B cell (primary cell): ENCODE measurements at places on chromosomes 11 and 22. TPM values are rescaled to one million over a fixed set of nuclear protein-coding genes. Genes with fewer than 3 reads are reported as not detected.

GRCh38 chr11:92859156-92859690 lies 110.2 kb upstream of the MTNR1B start:
- H3K27me3 ChIP-seq = no peaks in the 10 kb centered on the region
- DNase-seq = no peak
- H3K27ac ChIP-seq = no peak overlapping the region
- no peaks in the 10 kb centered on the region for H3K4me1 ChIP-seq
- no peak overlapping the region for H3K4me3 ChIP-seq
- H3K36me3 ChIP-seq = no peaks in the 10 kb centered on the region

DNA sequence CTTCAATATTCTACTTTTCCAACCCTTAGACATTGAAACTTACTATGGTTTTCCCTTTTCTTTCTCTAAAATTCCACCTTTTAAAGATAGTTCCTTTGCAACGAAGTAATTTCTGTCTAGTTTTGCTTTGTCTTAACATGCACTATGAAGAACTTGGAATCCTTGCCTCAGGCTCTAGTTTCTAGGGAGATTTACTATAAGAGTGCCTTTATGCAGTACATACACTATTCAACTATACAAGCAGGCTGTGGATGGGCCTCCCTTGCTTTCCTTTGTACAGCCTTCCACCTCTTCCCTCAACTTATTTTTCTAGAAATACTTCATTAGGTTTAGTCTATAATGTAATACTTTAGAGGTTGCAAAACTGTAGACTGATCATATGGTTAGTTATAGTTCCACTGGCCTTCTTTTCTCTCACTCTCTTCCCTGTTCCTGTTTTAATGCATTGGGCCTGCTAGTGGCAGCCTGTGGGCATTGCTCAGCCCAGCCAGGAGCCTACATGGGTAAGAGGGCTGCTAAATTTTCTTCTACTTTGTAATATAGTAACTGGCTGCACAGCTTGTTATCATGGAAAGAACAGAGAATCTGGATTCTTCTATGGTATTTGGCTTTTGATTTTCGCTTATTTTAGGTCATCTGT lies 100.2 kb downstream of the C11orf87 start:
- H3K4me3 ChIP-seq = no peak overlapping the region
- no peaks in the 10 kb centered on the region for H3K36me3 ChIP-seq
- H3K4me1 ChIP-seq = no peaks in the 10 kb centered on the region
- no peaks in the 10 kb centered on the region for H3K27me3 ChIP-seq

DNA sequence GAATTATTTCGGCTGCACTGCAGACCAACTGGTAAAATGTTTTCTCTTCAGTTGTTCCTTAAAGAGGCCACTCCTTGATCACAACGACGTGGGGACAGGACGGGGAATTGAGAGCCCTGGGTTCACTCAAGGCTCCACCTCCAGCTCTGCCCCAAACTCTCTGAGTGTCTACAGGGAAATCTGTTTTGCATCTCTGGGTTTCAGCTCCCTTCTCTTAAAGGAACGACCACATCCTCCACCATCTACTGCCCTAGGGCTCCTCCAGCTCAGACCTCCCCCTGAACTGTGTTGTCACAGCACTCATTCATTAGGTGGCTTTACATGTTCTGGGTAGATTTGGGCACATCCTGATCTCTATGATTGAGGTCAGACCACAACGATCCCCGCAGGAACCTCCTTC lies 5.1 kb upstream of the PPFIA1 start:
- H3K27me3 ChIP-seq = peaks cover 13% of the 10 kb centered on the region
- no peaks in the 10 kb centered on the region for H3K36me3 ChIP-seq
- peaks cover 6% of the 10 kb centered on the region for H3K4me1 ChIP-seq
- DNase-seq = no peak

DNA sequence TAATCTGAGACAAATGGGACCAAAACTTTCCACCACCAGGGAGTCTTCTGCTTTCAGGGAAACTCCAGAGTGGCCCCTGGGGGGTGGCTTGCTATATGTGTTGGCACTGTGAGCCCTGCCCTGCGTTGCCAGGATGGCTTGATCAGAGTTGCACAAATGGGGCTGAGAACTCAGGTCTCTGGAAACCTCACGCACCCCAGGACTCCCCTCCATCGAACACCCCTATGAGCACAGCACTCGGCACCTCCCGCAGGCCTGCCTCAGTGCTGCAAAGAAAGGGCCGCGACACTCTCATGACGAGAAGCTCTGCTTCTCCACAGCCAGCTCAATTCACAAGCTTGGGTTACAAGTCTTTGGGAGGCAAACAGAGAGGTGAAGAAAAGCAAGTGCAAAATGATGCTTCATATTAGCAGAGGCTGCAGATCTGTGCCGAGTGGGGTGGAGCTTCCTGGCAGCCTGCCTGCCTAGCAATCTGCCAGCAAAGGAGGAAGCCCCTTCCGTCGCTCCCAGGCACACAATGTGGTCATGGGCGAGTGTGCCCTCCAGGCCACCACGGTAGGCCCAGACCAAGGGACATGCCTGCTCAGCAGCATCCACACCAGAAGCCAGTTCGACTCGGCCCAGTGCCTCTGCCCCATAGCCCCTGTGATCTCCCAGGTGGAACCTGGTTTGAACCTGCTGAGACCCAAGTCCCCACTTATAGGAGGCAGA lies 55.7 kb downstream of the MYH9 start:
- H3K4me3 ChIP-seq = peak overlapping the region; percentile 58
- H3K4me1 ChIP-seq = peaks cover 81% of the 10 kb centered on the region
- DNase-seq = peak; percentile 63
- peaks cover 82% of the 10 kb centered on the region for H3K36me3 ChIP-seq
- H3K27ac ChIP-seq = peak overlapping the region; percentile 86

GRCh38 chr22:30362651-30363281 lies 6.0 kb downstream of the CCDC157 start:
- H3K27ac ChIP-seq = no peak overlapping the region
- no peaks in the 10 kb centered on the region for H3K4me1 ChIP-seq
- no peak overlapping the region for H3K4me3 ChIP-seq
- H3K36me3 ChIP-seq = no peaks in the 10 kb centered on the region
- H3K27me3 ChIP-seq = no peaks in the 10 kb centered on the region
- no peak for DNase-seq

DNA sequence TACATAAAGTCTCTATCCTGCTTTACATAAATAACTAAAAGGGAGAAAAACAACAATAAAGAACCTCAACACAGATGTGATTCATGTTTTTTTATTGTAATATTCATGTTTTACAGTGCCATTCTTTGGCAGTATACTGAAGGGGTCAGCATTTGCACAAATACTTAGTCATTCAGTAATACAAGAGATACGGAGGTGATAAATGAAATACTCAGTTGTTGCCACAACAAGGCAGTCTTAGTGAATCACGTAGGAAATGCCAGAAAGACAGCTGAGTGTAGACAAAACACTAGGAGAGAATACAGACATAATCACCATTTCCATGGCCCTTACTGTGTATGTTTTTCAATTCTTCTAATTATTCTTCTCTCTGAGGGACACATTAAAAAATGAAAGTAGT lies 910.4 kb downstream of the METTL15 start:
- H3K27ac ChIP-seq = no peak overlapping the region
- H3K36me3 ChIP-seq = no peaks in the 10 kb centered on the region
- DNase-seq = no peak
- H3K4me3 ChIP-seq = no peak overlapping the region
- no peaks in the 10 kb centered on the region for H3K27me3 ChIP-seq

DNA sequence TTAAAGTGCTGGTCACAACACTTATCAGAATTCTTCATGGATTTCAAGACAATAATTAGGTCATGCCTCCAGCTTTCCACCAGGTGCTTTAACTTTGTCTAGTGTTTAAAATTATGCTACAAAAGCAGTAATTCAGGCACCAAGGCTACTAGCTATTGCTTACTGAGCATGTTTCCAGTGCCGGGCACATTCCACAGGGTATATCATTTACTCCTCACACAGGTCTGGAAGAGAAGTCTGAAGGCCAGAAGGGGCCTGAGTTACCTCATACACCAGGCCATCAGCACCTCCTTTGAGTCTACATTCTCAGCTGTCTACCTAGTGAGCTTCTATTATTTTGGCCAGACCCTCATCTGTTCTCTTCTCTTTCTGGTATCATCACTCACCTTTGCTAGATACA lies 41.7 kb upstream of the LMO2 start:
- H3K4me1 ChIP-seq = peaks cover 6% of the 10 kb centered on the region
- no peak overlapping the region for H3K4me3 ChIP-seq
- no peak for DNase-seq
- no peak overlapping the region for H3K27ac ChIP-seq
- H3K27me3 ChIP-seq = no peaks in the 10 kb centered on the region

CARD10 gene
- total RNA-seq = not detected in 2 replicates

LIF gene
- 0.24 and 0.47 TPM in 2 replicates for total RNA-seq

PARVG gene
- total RNA-seq = 247 and 271 TPM in 2 replicates

ROBO4 gene
- total RNA-seq = not detected in 2 replicates

APOA5 gene
- not detected in 2 replicates for total RNA-seq
